T-helper 17 cell (primary cell): ENCODE measurements at places on chromosomes 1 and 21. TPM values are rescaled to one million over a fixed set of nuclear protein-coding genes. Genes with fewer than 3 reads are reported as not detected.

The GREM2 gene
- total RNA-seq, result 8.5 TPM

The TSACC gene
- 0.40 TPM for total RNA-seq

The OR10J1 gene
- not detected for total RNA-seq

The RBM11 gene
- total RNA-seq, result 1.7 TPM

The PLA2G2F gene
- not detected for total RNA-seq

The HLX gene
- 0.94 TPM for total RNA-seq

The OR10X1 gene
- total RNA-seq, result not detected

The KLHDC9 gene
- not detected for total RNA-seq

The SPRR2B gene
- not detected for total RNA-seq

The CYP4A11 gene
- total RNA-seq, result not detected

The CLDN17 gene
- total RNA-seq, result not detected

The PRDM16 gene
- total RNA-seq, result not detected

The SYTL1 gene
- 261 TPM for total RNA-seq

The JAM2 gene
- total RNA-seq, result not detected

The KRTAP7-1 gene
- total RNA-seq, result not detected

The AK2 gene
- 51.1 TPM for total RNA-seq

The ZFP69B gene
- 2.8 TPM for total RNA-seq

The DAB1 gene
- 8.7 TPM for total RNA-seq

The KDF1 gene
- 0.62 TPM for total RNA-seq

The GPA33 gene
- 7.6 TPM for total RNA-seq

The TTC39A gene
- not detected for total RNA-seq

The ARTN gene
- total RNA-seq, result 0.52 TPM

The ERG gene
- total RNA-seq, result not detected

The FCRL2 gene
- 3.9 TPM for total RNA-seq

The TAF1A gene
- 4.1 TPM for total RNA-seq

The FCAMR gene
- total RNA-seq, result not detected

The IFI16 gene
- 82.8 TPM for total RNA-seq

The PRDX6 gene
- total RNA-seq, result 125 TPM

The OR6K3 gene
- not detected for total RNA-seq

The SPRR2F gene
- not detected for total RNA-seq

The PSRC1 gene
- 1.2 TPM for total RNA-seq

The USH2A gene
- total RNA-seq, result not detected

The BNIPL gene
- total RNA-seq, result 0.42 TPM

The CD1B gene
- total RNA-seq, result not detected

The SYCP1 gene
- not detected for total RNA-seq

The CBS gene
- not detected for total RNA-seq

The CNR2 gene
- 0.13 TPM for total RNA-seq

The PCP4L1 gene
- total RNA-seq, result not detected

The EFNA1 gene
- not detected for total RNA-seq

The COL11A1 gene
- not detected for total RNA-seq

The KRTAP13-2 gene
- total RNA-seq, result not detected

The RNPC3 gene
- total RNA-seq, result 43.2 TPM

The RNU1-1 gene
- total RNA-seq, result 3,182 TPM

The IL24 gene
- not detected for total RNA-seq
